Activated naive CD4-positive, alpha-beta T cell treated with anti-CD3 and anti-CD28 coated beads for 36 hours (primary cell): ENCODE measurements at places on chromosomes 6 and 20. TPM values are rescaled to one million over a fixed set of nuclear protein-coding genes. Genes with fewer than 3 reads are reported as not detected.

KHDC1L gene
- not detected for total RNA-seq

EFCAB8 gene
- total RNA-seq = 0.57 TPM

RAMACL gene
- total RNA-seq = 0.52 TPM

VGLL2 gene
- total RNA-seq = not detected

TFAP2C gene
- not detected for total RNA-seq

TRAPPC3L gene
- total RNA-seq = not detected
